ENCODE measurements at places on chromosomes 1 and 21. TPM values are rescaled to one million over a fixed set of nuclear protein-coding genes. Genes with fewer than 3 reads are reported as not detected.

LYSMD1 gene
- total RNA-seq = 0.94 TPM

HTR6 gene
- total RNA-seq = 1.1 TPM

DNA sequence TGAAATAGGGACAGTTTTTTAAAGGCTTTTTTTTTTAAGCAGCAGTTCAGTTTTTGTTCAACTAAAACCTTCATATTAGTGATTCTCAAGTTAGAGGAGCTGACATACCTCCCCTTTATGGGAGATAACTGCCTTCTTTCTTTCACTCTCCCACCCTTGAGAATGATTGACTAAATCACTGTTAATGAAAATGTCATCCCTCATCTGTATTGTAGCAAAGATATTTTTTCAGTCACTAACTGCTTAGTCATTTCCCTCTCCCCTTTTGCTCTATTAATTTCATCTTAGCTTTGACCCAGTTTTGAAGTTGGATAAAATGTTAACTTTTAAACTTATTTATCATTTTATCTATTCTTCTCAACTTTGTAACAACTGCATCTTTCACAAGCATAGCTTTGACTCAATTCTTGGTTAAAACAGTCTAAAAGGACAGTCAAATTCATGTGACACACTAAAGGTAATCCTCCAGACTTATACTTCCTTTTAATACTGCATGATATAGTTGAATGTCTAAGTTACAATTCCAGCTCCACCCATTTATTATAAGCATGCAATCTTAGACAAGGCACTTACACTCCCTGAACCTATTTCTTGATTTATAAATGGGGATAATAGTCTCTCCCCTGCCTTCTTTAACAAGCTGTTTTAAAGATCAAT, 17.1 kb downstream of the CAPZA1 start:
- no peak for DNase-seq

DNA sequence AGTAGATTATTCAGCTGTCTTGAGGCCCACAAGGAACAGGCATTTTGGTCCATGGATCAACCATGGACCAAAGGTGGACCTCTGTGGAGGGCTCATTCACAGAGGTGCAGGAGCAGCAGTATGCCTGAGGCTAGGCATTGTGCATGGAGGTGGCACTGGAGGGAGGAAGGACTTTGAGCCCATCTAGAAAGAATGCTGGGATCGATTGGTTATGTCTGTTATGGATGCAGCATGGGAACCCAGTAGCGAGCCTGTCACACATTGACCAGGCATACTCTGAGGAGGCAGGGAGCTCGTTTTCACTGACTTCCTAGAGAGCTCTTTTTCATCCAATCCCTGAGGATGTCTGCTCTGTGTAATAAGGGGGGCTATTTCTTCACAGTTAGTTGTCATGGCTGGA, 75.5 kb downstream of the KCNN3 start:
- no peak for DNase-seq

CASZ1 gene
- total RNA-seq = 48.0 TPM

- no peak for DNase-seq
Measured at GRCh38 chr1:38558500-38559445, 300.8 kb downstream of the RRAGC start.

AMY1C gene
- not detected for total RNA-seq

- DNase-seq = no peak
Measured at GRCh38 chr1:76141929-76142328, 67.4 kb downstream of the ST6GALNAC3 start.

NDUFV3 gene
- total RNA-seq = 18.2 TPM

DNA sequence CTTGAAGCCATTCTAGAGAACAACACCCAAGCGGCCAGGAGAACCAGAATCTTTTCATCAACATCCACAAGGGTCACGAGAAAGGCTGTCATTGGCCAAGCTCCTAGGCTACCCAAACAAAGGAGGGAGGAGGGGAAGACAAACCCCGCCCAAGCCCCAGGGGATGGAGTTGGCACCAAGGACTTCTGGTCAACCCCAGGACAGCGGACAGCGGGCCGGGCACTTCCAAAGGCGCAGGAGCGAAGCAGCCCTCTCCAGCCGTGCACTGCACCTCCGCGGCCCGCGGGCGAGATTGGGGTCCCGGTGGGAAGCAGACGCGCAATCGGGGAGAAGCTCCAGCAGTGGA, at the start of gene CLIC6:
Gene CLIC6 (plus strand): TSS at position 192 of the 346 bp plus-strand sequence. CDS start 395 bp downstream, outside the sequence.
- no peak for DNase-seq

DNA sequence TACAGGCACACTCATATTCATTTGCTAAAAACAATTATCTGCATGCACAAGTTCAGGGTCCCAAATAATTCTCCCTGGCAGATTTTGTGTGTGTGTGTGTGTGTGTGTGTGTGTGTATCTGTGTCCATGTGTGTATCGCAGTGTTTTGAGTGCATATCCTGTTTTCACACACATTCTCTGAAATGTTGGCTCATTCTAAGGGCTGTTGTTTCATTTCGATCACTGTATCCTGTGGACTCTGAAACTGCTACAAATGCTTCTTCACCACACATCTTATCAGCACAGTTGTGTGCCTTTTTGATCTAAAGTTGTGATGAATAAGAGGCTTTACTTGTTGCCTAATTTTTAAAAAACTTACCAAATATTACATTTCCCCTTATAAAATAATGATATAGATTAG, 34.6 kb downstream of the NR5A2 start:
- no peak for DNase-seq

RORC gene
- total RNA-seq = 4.8 TPM

C1QA gene
- not detected for total RNA-seq

GRCh38 chr1:222224636-222225315, 323.1 kb downstream of the HHIPL2 start:
- no peak for DNase-seq

GRCh38 chr1:232627171-232627570, 2.8 kb downstream of the SIPA1L2 start:
- no peak for DNase-seq

DNA sequence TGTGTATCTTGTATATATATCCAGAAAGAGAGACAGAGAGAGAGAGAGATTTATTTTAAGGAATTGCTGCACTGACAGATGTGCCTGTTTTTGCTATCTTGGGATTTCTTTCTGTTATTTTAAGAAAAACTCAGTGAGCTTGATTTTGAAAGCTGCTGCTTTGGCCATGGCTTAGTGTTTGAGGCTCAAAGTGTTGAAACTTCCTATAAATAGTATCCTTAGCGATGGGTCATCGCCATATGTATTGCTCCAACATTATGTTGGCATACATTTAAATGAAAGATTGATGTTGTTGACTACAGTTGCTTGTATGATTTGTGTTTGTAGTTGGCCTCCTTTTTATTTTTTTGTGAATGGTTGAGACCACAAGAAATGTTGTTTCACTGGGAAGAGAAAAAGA, 29.0 kb upstream of the NTPCR start:
- no peak for DNase-seq

PTPRC gene
- 634 TPM for total RNA-seq

- DNase-seq = no peak
Measured at GRCh38 chr21:32246571-32247140, 32.2 kb downstream of the MIS18A start.

DNA sequence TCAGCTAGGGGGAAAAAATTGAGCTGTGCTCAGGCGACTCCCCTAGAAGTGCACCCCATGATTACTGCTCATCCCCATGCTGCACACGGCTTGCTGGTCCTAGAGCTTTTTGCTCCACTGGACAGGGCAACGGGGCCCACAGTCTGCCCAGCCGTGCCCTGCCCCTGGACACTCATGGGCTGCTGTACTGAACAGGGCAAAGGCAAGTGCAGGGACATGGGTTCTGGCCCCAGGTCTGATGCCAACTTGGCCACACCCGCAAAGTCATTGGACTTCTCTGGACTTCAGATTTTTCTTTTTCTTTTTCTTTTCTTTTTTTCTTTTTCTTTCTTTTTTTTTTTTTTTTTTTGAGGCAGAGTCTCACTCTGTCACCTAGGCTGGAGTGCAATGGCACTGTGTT, 42.9 kb upstream of the TARBP1 start:
- DNase-seq = no peak

LMX1A gene
- total RNA-seq = not detected

DNA sequence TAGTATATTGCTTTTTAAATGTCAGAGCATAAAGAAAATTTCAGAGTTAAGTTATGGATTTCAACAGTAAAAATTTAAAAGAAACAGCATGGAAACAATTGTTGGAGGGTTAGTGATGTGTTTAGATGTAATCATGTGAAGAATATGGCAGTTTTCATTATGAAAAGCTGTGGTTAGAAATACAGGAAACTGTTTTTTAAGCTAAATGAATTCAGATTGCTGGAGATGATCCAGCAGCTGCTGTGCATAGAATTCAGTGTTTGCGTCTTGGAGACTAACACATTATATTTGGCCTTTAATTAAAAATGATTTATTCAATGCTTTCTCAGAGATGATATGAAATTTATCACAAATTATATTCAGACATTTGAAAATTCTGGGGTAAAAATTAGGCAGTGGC, 273.6 kb upstream of the LRRC7 start:
- DNase-seq = no peak

DNA sequence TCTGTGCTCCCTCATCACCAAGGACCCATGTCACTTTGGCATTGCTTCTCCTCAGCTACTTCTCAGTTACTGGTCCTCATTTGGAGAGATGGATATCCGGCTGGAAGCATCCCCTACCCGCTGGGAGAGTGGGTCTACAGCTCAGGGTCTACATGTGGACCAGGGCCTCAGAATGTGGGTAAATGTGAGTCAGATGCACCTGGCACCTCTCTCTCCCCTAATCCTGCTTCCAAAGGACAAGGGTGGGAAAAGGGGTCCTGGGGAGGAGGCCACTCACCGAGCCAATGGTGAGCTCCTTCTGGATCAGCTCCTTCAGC, 908 bp downstream of the S100A6 start:
- DNase-seq = no peak

GRCh38 chr1:177432897-177433296, 262.1 kb downstream of the BRINP2 start:
- DNase-seq = no peak

GRCh38 chr1:109441069-109441468, 14.8 kb upstream of the PSMA5 start:
- DNase-seq = no peak

TMEM269 gene
- 0.44 TPM for total RNA-seq

HDGF gene
- 70.6 TPM for total RNA-seq

GRCh38 chr1:999725-1000356, at the start of gene HES4:
HES4 (minus strand) TSS chr1:1000097; CDS start chr1:999973, 124 bp downstream.
- no peak for DNase-seq

DNA sequence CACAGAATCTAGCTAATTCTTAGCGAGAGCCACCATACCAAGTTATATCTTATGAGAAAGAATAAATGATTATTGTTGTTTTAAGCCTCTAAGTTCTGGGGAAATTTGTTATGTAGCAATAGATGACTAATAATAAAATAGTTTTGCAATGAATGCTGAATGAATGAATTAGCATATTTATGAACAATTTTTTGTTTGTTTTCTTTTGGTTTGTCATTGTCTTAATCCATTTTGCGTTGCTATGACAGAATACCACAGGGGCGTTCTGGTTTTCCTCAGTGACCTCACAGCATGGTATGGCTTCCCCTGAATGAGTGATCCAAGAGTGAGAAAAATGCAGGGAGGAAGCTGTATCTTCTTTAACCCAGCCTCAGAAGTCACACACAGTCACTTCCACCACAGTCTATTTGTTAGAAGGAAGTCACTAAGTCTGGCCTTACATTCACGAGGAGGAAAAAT, 53.8 kb upstream of the HPDL start:
- no peak for DNase-seq

DNA sequence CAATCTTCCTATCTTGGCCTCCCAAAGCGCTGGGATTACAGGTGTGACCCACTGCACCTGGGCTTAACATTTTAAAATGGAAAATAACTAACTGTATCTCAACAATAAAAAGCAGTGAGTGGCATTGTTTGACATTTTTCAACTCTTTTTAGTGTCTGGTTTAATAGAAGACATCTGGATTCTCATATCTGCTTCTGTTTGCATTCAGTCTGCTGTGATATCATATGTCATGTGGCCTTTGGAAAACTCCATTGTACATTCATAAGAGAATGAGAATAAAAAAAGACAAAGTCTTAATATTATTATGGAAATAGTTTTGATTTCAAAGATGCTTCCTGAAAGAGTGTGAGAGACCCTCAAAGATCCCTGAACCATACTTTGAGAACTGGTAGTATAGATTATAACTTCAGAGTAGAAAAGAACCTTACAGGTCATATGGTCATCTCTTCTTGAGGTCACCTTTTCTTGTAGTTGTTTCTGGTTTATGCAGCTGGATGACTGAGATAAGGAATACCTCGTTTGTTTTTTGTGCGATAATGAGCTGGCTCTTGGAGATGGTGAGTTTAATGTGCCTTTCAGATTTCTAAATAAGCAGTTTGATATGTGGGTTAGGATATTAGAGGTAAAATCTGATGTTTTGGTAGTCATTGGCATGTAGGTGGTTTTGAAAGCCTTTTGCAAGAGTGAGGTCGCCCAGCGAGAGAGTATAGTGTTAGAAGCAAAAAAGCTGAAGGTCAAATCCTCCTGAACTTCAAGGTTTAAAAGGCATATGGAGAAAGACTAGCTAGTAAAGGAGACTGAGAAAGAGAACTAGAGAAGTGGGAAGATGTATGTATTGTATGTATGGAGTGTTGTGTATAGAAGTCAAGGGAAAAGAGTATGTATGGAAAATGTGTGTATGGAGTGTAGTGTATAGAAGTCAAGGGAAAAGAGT, 17.2 kb downstream of the CEP350 start:
- DNase-seq = no peak

DNA sequence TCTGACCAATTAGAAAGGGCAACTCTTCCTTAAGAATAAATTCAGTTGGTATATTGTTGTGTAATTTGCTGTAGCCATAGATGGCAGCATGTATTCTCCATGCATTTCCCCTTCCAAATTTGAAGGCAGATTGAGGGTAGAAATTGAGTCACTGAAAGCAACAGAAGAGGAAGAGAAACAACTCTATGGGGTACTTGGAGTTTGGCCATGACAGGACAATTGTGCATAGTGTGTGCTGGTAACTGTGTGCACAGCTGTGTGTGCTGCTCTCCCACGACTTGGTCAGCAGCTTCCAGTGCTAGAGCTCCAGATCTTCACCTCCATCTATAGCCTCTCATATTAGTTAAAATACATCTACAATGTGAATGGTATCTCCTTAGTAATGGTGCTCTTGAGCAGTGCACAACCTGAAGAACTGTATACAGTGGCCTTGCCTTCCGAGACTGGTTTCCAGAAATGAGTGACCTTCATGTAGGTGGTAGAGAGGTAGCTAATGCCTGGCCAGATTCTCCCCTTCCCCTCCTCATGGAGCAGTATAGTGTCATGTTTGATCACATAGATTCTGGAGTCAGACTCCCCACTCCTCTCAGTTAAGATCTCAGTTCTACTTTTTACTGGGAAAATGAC, 882 bp upstream of the FCAMR start:
- DNase-seq = no peak

DNA sequence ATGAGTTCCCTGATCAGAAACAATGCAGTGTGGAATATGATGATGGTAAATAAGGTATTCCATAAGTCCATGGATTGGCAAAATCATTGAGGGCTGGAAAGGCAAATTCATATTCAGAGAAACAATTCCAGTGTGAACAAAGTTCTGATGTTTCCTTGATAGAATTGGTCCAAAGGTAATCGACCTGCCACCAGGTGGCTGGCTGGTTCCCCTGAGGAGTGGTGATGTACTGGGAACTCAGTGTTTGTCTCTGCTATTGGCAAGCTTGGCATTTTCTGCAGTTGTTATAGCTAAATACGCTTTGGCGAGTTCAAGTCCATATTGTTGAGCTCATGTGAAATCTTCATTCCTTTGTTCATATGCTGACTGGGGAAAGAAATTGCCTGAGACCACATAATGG, 165.5 kb upstream of the PTGFR start:
- no peak for DNase-seq

- no peak for DNase-seq
Measured at GRCh38 chr1:156357977-156358376, 11.0 kb upstream of the RHBG start.

- DNase-seq = no peak
Measured at GRCh38 chr1:80154176-80154575, 1147.6 kb upstream of the ADGRL4 start.

AVPR1B gene
- not detected for total RNA-seq

GABRD gene
- total RNA-seq = 0.19 TPM

Data from CD8-positive, alpha-beta T cell (primary cell).